ENCODE measurements at places on chromosomes 3 and 15. TPM values are rescaled to one million over a fixed set of nuclear protein-coding genes. Genes with fewer than 3 reads are reported as not detected.

FAM107A gene
- 0.16 TPM for total RNA-seq

HTR3E gene
- total RNA-seq = not detected

SLC7A14 gene
- total RNA-seq = 3.3 TPM

MKRN3 gene
- total RNA-seq = 0.32 TPM

PLSCR5 gene
- total RNA-seq = not detected

EXD1 gene
- total RNA-seq = not detected

SH2D7 gene
- not detected for total RNA-seq

BLM gene
- 1.1 TPM for total RNA-seq

PDCD10 gene
- total RNA-seq = 38.1 TPM

C15orf61 gene
- total RNA-seq = 1.7 TPM

CYP1A2 gene
- total RNA-seq = not detected

RARB gene
- total RNA-seq = 11.7 TPM

GOLGA8N gene
- total RNA-seq = 4.3 TPM

All from bronchial smooth muscle cell (primary cell).